ENCODE measurements at places on chromosomes 4 and X. TPM values are rescaled to one million over a fixed set of nuclear protein-coding genes. Genes with fewer than 3 reads are reported as not detected.

- H3K4me3 ChIP-seq: no peak overlapping the region
- no peaks in the 10 kb centered on the region for H3K36me3 ChIP-seq
- no peaks in the 10 kb centered on the region for H3K4me1 ChIP-seq
These were observed 108.8 kb downstream of the TMA16 start for GRCh38 chr4:163603257-163603656.

The PNMA5 gene
- total RNA-seq: 0.11 TPM

The DMP1 gene
- total RNA-seq: not detected

DNA sequence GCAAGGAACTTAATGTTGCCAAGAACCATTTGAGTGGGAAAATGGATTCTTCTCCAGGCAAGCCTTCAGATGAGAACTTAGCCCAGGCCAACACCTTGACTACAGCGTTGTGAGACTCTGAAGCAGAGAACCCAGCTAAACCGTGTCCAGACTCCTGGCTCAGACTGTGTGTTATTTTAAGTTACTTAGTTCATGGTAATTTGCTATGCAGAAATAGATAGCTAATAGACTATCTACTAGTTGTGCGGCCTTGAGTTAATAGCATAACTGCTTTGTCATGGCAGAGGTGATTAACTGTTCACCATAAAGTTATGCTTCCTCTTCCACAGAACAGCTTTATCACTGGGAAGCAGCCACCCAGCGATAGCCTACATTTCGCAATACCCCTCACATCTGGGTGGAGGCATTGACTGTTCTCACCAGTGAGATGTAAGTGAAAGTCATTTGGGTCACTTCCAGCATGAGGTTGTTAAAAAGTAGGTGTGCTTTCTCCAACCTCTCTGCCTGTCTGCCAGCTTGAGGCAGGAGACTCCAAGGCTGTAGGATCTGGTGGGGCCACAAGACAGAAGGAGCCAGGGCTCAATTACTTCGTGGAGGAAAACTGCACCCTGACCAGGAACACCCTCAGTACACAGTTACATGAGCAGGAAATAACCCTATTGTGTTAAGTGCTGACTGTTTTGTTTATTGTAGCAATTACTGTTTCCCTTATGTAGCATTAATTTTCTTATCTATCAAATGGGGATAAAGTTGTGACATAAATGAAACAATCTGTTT is 94.2 kb downstream of the GPAT3 start:
- H3K36me3 ChIP-seq: no peaks in the 10 kb centered on the region
- no peak overlapping the region for H3K4me3 ChIP-seq
- no peaks in the 10 kb centered on the region for H3K27me3 ChIP-seq
- no peak for DNase-seq

GRCh38 chr4:153013202-153013977 is 77.3 kb downstream of the FHDC1 start:
- H3K36me3 ChIP-seq: no peaks in the 10 kb centered on the region
- no peak overlapping the region for H3K4me3 ChIP-seq
- DNase-seq: no peak
- peaks cover 5% of the 10 kb centered on the region for H3K4me1 ChIP-seq
- H3K27me3 ChIP-seq: no peaks in the 10 kb centered on the region
- H3K27ac ChIP-seq: no peak overlapping the region

- peak overlapping the region; percentile 55 for H3K4me3 ChIP-seq
- H3K27me3 ChIP-seq: peaks cover 22% of the 10 kb centered on the region
- no peak for DNase-seq
- H3K27ac ChIP-seq: no peak overlapping the region
- H3K36me3 ChIP-seq: no peaks in the 10 kb centered on the region
These were observed 660 bp upstream of the COL25A1 start for GRCh38 chr4:109303140-109303496.

The CTAG1A gene
- total RNA-seq: not detected

The MAGEA2B gene
- not detected for total RNA-seq

DNA sequence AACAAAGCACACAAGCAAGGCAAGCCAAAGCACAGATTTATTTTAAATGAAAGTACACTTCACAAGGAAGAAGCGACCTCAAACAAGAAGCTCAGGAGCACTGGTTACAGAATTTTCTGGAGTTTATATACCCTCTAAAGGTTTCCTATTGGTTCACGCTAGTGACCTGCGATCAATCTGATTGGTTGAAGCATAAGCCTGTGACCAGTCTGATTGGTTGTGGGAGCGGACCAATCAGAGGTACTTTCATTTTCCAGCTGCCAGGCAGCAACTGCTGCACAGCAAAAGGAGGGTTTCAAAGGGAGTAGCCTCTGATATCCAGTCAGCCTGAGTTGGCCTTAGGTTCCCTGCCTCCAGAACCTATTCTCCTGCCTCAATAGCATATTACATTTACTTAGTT is 4.6 kb upstream of the AREG start:
- no peaks in the 10 kb centered on the region for H3K4me1 ChIP-seq
- no peak for DNase-seq
- H3K27ac ChIP-seq: no peak overlapping the region
- no peaks in the 10 kb centered on the region for H3K27me3 ChIP-seq
- no peaks in the 10 kb centered on the region for H3K36me3 ChIP-seq

DNA sequence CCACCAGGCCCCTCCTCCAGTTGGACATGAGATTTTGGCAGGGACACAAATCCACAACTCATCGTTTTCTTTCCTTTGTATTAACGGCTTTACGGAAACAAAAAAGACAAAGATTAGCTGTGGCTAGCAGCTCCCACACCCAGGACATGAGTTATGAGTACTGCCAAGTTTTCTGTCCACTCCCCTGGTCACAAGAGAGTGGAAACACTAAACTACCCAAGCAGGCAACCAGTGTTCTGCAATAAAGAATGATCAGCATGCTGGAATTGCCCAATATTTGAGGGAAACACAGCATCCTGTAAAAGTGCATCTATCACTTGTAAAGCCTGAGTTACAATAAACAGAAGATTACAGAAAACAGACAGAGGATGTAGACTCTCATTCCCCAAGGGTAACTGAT is 358.4 kb downstream of the NLGN4X start:
- H3K27ac ChIP-seq: no peak overlapping the region
- H3K4me1 ChIP-seq: no peaks in the 10 kb centered on the region
- no peak overlapping the region for H3K4me3 ChIP-seq
- no peak for DNase-seq

DNA sequence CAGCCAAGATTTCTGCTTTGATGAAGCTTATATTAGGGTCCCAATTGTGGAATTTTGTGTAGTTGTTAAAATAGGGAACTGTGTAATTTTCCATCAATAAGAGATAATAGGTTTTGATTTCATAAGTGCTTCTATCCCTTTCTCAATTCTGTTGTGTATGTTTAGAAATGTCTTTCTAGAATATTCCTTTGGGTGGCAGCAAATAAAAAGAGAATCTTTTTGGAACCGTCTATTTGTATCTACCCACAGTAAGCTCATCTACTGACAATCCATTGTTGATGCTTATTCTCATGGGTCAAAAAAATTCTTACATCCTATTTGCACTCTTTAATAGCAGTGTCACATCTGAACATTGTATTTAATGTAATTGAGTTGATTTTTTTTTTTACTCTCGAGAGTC is 61.7 kb downstream of the TMA16 start:
- no peak for DNase-seq
- H3K27ac ChIP-seq: no peak overlapping the region
- H3K4me1 ChIP-seq: no peaks in the 10 kb centered on the region
- no peak overlapping the region for H3K4me3 ChIP-seq
- no peaks in the 10 kb centered on the region for H3K27me3 ChIP-seq
- H3K36me3 ChIP-seq: no peaks in the 10 kb centered on the region

- no peaks in the 10 kb centered on the region for H3K27me3 ChIP-seq
- no peak overlapping the region for H3K27ac ChIP-seq
- no peaks in the 10 kb centered on the region for H3K36me3 ChIP-seq
- no peak for DNase-seq
- H3K4me1 ChIP-seq: no peaks in the 10 kb centered on the region
These were observed 611 bp downstream of the TEX11 start for GRCh38 chrX:70907900-70908299.

The SLC9B1 gene
- not detected for total RNA-seq

GRCh38 chr4:148215202-148215601 is 227.0 kb downstream of the NR3C2 start:
- no peaks in the 10 kb centered on the region for H3K4me1 ChIP-seq
- no peak overlapping the region for H3K27ac ChIP-seq
- no peaks in the 10 kb centered on the region for H3K27me3 ChIP-seq
- H3K4me3 ChIP-seq: no peak overlapping the region
- DNase-seq: no peak
- H3K36me3 ChIP-seq: no peaks in the 10 kb centered on the region

GRCh38 chr4:173642509-173642908 is 112.5 kb upstream of the HAND2 start:
- no peaks in the 10 kb centered on the region for H3K4me1 ChIP-seq
- H3K36me3 ChIP-seq: no peaks in the 10 kb centered on the region
- no peak overlapping the region for H3K4me3 ChIP-seq
- H3K27ac ChIP-seq: no peak overlapping the region

- DNase-seq: no peak
- H3K27me3 ChIP-seq: no peaks in the 10 kb centered on the region
- no peak overlapping the region for H3K27ac ChIP-seq
- H3K4me1 ChIP-seq: no peaks in the 10 kb centered on the region
- no peak overlapping the region for H3K4me3 ChIP-seq
These were observed 228.1 kb downstream of the EDA2R start for GRCh38 chrX:66410806-66411205.

The FGFR3 gene
- total RNA-seq: 19.5 TPM

- DNase-seq: no peak
- H3K27me3 ChIP-seq: no peaks in the 10 kb centered on the region
- no peak overlapping the region for H3K27ac ChIP-seq
- no peaks in the 10 kb centered on the region for H3K4me1 ChIP-seq
These were observed 74.2 kb upstream of the DMD start for GRCh38 chrX:33285550-33285949.

The PROM1 gene
- 65.4 TPM for total RNA-seq

DNA sequence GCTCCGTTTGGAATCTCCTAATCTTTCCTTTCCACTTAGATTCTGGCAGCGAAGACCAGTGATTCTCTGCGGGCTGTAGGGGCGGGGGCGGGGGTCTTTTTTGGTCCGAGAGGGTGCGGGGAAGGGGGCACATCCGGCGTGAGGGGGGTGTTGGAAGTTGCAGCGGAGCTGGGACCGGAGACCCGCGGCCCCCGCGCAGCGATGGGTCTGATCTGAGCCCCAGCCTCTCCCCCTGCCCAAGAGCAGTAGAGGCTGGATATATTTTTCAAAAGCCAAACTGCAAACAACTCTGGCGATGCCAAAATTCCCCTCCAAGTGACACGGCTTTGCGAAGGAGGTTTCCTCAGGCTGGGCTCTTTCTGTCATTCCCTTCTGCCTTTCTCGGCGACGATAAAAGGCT is 355 bp downstream of the GRID2 start:
- H3K27ac ChIP-seq: no peak overlapping the region
- H3K4me3 ChIP-seq: peak overlapping the region; percentile 78
- H3K4me1 ChIP-seq: peaks cover 5% of the 10 kb centered on the region
- no peaks in the 10 kb centered on the region for H3K36me3 ChIP-seq

DNA sequence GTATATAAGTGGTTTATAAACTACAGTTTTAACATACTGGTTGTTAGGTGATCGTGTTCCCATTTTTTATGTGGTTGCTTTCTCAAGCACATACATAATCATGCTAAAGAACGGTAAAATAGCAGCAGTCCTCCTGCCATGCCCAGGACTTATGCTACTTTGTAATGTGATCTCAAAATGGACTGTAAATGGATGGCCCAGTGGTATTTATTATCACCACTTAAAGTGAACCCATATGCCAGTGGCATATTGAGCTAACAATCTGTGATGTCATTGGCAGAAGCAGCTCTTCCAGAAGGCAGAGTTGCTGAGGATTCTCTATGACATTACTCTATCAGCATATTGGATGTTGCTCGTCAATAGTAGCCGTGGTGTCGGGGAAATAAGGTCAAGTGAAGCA is 28.6 kb downstream of the ANK2 start:
- H3K36me3 ChIP-seq: no peaks in the 10 kb centered on the region
- no peak for DNase-seq
- H3K4me3 ChIP-seq: no peak overlapping the region
- no peaks in the 10 kb centered on the region for H3K4me1 ChIP-seq
- H3K27ac ChIP-seq: no peak overlapping the region

GRCh38 chr4:588351-588849 is 12.3 kb upstream of the TMEM271 start:
- H3K27me3 ChIP-seq: no peaks in the 10 kb centered on the region
- no peak overlapping the region for H3K4me3 ChIP-seq
- no peaks in the 10 kb centered on the region for H3K4me1 ChIP-seq
- DNase-seq: no peak

The RRAGB gene
- total RNA-seq: 5.8 TPM

DNA sequence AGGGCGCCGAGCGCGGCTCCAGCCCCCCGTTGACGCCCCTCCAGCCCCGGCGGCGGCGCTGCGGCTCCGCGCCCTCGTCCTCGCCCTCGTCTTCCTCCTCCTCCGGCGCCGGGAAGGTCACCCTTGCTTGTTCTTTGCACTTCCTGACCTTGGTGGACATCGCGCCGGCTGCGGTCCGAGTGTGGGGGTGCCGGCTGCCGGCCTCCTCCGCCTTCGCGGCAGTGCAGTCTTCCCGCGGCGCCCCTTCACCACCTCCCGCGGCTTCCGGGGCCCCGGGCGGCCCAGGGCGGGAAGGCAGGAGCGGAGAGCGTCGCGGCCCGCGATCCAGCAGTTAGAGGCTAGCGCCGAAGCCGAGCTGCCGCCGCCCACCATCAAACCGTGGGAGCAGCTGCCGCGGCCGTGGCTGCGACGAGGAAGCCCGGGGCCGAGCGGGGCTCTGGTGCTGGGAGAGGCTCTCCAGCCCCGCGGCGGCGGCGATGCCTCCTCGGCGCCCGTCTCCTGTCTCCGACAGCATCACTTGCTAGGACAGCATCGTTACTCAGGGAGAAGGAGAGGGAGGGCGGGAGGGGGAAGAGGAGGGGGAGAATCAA is at the start of gene TRPC3:
Gene TRPC3, minus strand, starts transcription at position 540 of the 590 bp plus-strand sequence. Its CDS starts 380 bp downstream, at position 160.
- no peaks in the 10 kb centered on the region for H3K4me1 ChIP-seq
- H3K36me3 ChIP-seq: no peaks in the 10 kb centered on the region
- DNase-seq: no peak
- no peak within 1 kb of the TSS for H3K27ac ChIP-seq
- peak within 1 kb of the TSS; percentile 67 for H3K4me3 ChIP-seq
- H3K27me3 ChIP-seq: peaks cover 52% of the 10 kb centered on the region

- no peak for DNase-seq
- no peaks in the 10 kb centered on the region for H3K4me1 ChIP-seq
- no peaks in the 10 kb centered on the region for H3K36me3 ChIP-seq
- H3K27ac ChIP-seq: no peak overlapping the region
- H3K27me3 ChIP-seq: peaks cover 18% of the 10 kb centered on the region
These were observed 3.1 kb upstream of the FGF16 start for GRCh38 chrX:77444075-77444474.

DNA sequence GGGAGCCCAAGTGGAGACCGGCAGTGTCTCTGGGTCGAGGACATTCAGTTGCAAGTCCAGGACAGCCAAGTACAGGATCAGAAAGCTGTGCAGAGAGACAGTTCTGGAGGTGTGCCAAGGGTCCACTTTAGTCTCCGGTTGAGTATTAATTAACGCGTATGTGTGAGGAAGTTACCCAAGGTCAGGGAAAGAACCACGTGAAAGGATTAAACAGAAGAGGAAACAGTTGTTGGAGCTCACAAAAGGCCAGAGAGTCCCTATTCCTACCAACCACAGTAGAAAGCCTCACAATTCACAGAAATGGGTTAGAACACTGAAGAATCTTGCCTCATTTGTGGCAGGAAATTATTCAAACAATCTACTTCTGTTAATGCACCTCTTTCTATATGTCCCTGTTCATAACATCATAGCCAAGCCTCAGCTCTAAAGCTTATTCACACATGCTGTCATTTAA is 17.9 kb upstream of the NSUN7 start:
- no peak for DNase-seq
- no peaks in the 10 kb centered on the region for H3K27me3 ChIP-seq
- H3K4me3 ChIP-seq: no peak overlapping the region
- no peaks in the 10 kb centered on the region for H3K36me3 ChIP-seq

- no peak for DNase-seq
- no peaks in the 10 kb centered on the region for H3K27me3 ChIP-seq
- no peaks in the 10 kb centered on the region for H3K36me3 ChIP-seq
- H3K27ac ChIP-seq: no peak overlapping the region
- no peaks in the 10 kb centered on the region for H3K4me1 ChIP-seq
- H3K4me3 ChIP-seq: no peak overlapping the region
These were observed 1806.8 kb upstream of the TENM3 start for GRCh38 chr4:180436361-180436760.
